ENCODE measurements at places on chromosomes 16 and 17.

- no peak for DNase-seq
Observed at GRCh38 chr17:12089809-12090384, 69.2 kb downstream of the MAP2K4 start.

DNA sequence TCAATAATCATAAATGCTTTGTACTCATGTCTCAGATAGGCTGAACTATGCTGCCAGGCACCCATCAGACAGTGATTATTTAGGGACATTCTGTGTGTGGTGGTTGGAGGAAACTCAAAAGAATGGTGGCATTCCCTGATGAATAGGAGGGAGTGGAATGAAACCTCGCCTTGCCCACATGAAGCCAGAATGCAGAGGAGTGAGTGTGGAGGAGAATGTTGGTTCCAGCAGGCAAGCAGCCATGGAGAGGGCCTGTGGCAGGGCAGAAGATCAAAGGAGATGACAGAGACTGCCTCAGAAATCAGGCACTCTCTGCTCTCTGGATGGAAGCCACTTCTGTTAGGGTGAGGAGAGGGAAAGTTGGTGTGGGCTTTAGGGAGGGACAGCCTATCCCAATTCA lies 22.5 kb downstream of the KCTD19 start:
- DNase-seq: no peak

GRCh38 chr17:43431714-43432523 lies 33.1 kb downstream of the ARL4D start:
- no peak for DNase-seq

- no peak for DNase-seq
Observed at GRCh38 chr16:31265329-31266245, 5.8 kb downstream of the ITGAM start.

DNA sequence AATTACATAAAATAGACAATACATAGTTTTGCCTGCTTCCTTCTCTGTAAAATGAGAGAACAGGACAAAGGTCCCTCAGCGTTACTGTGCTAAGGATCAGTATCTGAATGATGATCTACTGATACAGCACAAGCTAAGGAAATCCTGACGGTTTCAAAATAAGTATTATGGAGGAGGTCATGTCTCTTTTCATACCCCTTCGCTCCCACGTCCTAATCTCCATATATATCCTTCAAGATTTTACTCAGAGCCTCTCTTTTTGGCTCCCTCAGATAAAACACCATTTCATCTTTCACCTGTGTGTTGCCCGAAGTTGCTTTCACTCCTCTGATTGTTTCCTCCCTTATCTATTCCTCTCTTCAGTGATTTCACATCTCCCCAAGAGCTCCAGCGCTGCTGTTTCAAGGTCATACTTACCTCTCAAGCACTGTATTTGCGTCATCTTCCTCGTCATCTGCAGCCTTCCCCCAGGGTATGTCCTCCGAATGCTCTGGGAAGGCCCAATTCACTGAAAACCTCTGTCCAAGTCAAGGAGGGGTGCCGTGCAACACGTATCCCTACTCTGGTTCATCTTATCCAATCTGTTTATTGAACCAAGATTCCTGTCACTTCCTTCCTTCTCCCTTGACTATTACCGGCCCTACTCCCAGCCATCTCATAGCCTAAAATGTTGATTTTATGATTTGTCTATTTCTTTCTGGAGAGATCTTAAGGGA lies 1.2 kb upstream of the BLTP2 start:
- no peak for DNase-seq

GRCh38 chr16:46717692-46718091 lies 28.2 kb downstream of the ORC6 start:
- no peak for DNase-seq

GRCh38 chr16:28277537-28278388 lies 14.6 kb upstream of the SBK1 start:
- DNase-seq: peak; percentile 84

DNA sequence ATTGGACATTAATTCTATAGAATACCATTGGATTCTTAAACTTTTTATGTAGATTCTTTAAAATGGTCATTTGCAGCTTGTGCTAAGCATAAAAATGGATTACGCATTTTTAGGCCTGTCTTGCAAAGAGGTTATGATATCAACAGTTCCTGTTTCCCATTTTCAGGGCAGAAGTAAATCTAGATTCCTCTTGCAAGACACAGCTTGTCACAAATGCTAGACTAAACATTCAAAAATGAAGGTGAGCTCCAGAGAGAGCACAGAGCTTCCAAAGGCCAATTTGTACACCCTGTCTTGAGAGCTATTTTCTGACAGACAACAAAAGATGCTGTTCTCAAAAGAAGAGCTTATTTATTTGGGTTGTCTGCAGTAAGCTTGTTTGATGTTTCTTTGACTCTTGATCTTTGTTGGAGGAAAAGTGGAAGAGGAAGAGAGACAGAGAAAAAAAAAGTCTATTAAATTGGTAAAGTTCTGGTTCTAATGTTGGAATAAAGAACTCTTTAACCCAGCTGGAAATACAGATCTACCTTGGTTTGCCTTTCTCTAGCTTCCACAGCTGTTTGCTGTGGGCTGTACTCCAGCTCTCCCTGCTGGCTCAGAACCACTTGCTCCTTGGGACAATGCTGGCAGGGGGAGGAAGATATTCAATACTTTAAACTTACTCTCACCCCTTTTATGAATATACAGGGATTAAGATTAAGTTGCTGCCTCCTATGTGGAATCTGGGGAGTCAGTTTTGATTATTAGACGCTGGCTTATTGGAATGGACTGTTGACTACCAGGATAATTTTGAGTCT lies 651.8 kb downstream of the CDH11 start:
- no peak for DNase-seq

DNA sequence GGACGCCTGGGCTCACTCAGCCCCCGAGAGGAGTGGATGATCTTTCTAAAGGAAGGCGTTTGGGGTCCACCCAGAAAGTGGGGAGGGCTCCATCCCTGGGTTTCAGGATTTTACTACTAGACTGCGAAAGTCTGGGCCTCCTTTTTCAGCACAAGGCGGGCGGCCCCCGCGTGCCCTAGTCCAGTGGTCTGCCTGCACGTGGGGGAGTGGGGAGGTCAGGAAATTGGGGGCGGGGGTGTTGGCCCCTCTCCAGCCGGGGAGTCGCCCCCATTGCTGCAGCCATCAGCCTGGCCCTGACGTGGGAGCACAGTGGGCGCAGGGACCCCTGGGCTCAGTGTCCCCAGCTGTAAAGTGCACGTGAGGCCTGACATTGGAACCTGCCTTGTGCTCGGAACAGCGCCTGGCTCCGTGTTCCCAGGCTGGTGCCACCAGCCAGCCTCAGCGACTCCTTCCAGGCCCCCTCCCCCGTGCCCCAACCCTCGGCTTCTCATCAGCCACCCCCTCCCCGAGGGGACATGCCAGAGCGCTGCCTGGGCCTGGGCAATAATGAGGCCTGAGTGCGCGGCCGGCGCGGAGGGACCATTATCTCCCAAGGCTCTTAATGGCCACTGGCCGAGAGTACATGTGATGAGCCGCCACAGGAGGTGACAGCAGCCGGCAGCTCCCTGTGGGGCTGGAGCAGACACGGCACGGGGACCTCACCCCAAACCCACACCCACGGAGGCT lies 2.4 kb upstream of the C1QTNF8 start:
- no peak for DNase-seq

DNA sequence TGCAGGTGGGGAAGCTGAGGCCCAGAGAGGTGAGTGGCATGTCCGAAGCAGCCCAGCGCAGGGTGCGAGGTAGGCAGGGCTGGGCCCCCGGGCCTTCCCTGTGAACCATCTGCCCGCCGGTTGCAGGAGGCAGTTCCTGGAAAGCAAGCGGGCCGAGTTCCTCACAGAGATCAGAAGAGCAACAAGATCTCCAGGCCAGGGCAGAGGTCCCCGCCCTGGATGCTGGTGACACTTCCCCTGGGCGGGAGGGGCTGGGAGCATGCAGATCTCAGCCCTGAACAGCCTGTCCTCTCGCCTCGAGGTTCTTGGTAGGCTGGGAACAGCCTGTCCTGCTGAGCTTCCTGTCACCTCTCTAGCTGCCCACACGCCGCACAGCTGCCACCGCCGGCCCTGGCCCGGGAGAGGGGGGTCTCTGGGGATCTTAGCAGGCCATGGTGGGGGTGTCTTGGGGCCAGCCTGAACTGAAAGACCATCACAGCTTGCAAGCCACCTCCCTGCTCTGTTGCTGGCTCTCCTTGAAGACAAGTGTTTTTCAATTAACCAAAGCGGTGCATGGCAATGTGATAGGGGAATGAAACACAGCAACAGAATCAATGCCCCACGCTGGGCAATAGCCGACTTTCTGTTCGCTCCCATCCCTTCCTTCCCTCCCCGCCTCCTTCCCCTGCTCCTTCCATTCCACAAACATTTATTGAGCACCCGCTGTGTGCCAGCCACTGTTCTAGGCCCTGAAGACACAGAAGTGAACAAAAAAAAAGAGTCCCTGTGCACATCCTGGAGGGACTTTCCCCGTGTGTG lies 31.7 kb downstream of the SOCS1 start:
- DNase-seq: no peak
